ENCODE measurements at places on chromosomes 12 and 14. TPM values are rescaled to one million over a fixed set of nuclear protein-coding genes. Genes with fewer than 3 reads are reported as not detected.

DNA sequence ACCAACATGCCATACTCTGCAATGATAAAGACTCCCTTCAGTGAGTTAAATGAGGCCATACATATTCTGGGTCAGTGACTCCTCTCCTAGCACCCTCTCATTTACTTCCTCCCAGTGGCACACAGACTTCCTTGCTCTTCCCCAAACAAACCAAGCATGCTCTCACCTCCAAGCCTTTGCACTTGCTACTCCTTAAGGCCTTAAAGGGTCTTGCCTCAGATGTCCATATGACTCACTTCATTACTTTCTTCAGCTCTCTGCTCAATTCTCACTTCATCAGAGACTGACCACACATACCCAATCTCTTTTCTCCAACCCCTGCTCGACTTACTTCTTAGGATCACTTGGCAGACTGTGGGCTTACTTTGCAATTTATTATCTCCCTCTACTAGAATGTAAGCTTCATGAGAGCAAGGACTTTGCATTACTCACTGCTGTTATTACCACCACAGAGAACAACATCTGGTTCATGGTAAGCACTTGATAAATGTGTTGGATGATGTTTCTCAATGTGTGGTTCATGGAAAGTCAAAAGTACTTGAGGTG is 22.8 kb downstream of the DDX24 start:
- DNase-seq, result no peak

The LPAR5 gene
- 1.1 TPM for polyA plus RNA-seq

The PAX9 gene
- 0.27 TPM for polyA plus RNA-seq

DNA sequence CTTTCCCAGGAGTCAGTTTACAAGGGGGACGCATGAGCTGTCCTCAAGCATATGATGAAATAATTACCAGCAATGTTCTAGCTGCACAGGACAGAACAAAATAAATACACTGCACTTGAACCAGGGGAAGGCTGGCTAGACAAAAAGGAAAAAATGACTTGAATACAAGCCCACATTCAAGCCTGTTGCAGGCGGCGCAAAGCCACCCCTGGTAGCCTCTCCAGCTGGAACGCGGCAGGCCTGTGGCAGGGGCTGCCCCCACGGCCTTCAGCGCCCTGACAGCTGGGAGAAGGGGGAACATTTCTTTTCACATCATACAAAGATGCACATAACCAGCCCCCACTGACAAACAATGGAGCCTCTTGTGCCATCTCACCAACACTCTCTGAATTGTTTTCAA is 57.1 kb downstream of the TRAFD1 start:
- DNase-seq, result no peak

The MARS1 gene
- 133 TPM for polyA plus RNA-seq

The RAN gene
- polyA plus RNA-seq, result 720 TPM
